ENCODE measurements at places on chromosomes 12 and 14.

GRCh38 chr12:107317751-107318555 is 224.6 kb upstream of the CRY1 start:
- peak; percentile 23 for DNase-seq

DNA sequence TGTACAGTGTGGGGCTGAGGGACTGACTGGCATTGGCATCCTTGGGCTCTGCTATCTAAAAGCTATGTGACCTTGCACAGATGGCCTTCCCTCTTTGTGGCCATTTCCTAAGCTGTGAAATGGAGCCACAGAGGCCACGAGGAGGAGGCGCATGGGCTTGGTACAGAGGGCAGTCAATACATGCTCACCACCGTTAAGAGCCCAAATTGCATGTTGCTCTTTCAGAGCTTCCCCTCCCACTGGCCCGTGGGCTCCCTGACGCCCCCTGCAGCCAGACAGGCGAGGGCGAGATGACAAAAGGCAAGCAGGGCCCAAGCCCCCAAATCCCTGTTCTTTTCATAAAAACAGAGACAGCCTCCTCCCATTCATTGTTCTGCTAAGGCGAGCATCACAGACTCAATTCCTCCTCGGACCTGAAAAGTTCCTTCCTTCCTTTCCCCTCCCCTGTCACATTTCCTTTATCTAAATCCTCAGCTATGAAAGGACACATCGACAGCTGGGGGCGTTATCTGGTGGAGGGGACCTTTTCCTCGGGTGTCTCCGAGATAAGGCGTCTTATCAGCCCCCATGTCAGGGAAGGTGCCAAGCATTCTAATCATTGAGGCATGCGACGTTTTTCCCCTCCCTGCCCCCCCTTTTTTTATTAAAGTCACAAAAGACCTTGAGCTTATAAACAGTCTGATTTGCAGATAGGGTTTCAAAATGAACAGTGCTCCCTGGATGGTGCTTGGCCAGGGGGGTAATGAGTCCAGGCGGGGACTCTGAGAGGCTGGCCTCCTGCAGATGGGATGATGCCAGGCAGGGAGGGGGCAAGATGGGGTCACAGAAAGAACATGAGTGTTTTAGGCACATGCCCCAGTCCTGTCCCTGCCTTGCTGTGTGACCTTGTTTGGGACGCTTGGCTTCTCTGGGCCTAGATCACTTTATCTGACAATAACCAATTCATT is 26.4 kb downstream of the FAM222A start:
- no peak for DNase-seq

DNA sequence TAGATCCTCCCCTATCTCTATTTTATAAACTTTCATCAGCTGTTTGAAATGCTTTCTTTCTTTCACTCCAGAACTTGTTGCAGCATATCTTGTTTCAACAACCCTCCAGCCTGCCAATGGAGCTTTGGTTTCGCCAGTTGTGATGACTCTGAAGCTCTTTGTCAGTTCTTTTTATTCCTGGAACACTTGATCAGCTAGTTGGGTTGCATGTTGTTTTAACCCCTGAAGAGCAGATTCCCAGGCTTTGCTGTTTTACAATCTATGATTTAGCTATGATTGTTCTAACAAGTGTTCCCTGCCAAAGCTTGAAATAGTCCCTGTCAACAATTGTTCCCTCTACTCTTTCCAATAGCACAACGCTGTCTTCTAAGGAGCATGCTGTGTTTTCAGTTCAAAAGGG is 50.6 kb upstream of the FUT8 start:
- no peak for DNase-seq

- DNase-seq: no peak
Observed at GRCh38 chr12:2633825-2634200, 161.0 kb upstream of the FKBP4 start.

GRCh38 chr12:104533134-104533533 is 76.4 kb downstream of the CHST11 start:
- DNase-seq: no peak

All from GM18507 (cell line).